HuH-7 (cell line): ENCODE measurements at places on chromosomes 5 and 9.

DNA sequence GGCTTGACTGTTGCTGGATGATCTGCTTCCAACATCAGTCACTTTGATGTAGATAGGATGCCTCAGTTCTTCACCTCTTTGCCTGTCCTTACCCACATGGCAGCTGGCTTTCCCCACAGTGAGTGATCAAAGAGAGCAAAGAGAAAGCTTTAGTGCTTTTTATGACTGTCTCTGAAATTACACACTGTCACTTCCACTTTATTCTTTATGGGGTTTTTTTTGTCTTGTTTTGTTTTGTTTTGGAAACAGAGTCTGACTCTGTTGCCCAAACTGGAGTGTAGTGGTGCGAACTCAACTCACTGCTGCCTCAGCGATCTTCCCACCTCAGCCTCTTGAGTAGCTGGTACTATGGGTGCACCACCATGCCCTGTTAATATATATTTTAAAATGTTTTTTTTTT lies 32.4 kb upstream of the C5orf24 start:
- DNase-seq = no peak

DNA sequence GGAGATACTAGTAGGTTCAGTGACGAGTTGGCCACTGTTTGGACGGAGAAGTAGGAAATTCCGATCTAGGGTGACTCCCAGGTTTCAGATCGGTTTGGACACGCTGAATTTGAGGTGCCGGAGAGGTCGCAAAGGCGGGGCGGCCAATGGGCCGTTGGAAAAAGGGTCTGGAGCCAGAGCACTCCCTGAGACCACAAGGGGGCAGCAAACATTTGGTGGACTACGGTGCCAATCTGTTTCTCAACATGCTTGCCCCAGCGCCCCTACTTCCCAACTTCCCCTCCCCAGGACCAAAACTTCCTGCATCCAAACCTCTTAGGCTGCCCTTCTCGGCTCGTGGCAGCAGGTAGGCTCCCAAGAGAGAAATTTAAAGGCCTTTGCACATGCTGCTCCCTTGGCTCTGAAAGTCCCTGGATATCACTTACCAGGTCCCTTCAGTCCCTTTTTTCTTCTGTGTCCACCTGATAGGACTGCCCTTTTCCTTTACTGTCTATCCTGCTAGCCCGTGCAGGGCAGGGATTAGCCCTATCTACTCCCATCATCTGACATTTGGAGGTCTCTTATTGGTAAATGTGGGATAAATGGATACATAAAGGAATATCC lies 992 bp upstream of the RPP25L start:
- peak; percentile 67 for DNase-seq

DNA sequence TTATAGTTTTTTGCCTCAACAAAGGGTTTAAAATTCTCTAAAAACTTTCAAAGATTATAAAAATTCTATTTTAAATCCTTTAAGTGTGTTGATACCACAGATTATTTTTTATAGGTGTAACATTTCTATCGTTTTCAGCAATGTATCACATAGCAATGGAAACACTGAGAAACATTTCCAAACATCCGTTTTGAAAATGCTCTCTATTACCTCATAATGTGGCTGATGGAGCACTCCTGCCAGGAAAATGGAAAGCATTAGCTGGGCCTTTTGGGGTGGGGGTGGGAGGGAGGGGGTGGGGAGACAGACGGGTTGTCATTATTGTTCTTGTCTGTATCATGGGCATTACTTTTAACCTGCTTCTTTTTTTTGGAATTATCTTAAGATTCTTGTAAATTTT lies 516.5 kb downstream of the ACTL7B start:
- no peak for DNase-seq

- no peak for DNase-seq
Measured at GRCh38 chr5:156826150-156826549, 23.9 kb upstream of the PPP1R2B start.

- no peak for DNase-seq
Measured at GRCh38 chr5:60810438-60811085, 33.5 kb downstream of the ELOVL7 start.

GRCh38 chr9:3181049-3181953 lies 337.4 kb upstream of the PUM3 start:
- peak; percentile 63 for DNase-seq

DNA sequence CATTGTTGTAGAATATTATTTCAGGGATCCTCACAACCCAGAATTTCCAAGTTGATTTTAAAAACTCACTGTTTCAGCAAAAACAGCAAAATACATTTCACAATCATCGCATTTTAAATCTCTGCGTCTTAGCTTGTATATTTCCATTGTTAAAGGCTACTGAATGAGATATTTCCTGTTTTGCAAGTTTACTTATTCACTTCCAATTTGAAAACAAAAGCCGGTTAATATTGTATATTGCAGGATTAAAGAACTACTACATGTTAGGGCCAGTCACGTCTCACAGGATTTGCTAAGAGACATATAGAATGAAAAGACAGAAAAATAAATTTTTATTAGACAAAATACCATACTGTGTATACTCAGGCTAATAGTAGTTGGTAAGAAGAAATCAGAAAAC lies 395.9 kb upstream of the CDH9 start:
- DNase-seq = no peak

GRCh38 chr9:127500862-127501261 lies 49.6 kb downstream of the LRSAM1 start:
- no peak for DNase-seq

GRCh38 chr9:73583576-73583975 lies 431.9 kb downstream of the ANXA1 start:
- DNase-seq = no peak

- DNase-seq = no peak
Measured at GRCh38 chr5:156482818-156483217, 155.9 kb downstream of the SGCD start.

- no peak for DNase-seq
Measured at GRCh38 chr5:5298841-5299541, 123.5 kb upstream of the ICE1 start.

GRCh38 chr5:169151051-169151805 lies 149.7 kb downstream of the SLIT3 start:
- no peak for DNase-seq

- no peak for DNase-seq
Measured at GRCh38 chr5:122753500-122753899, 21.4 kb upstream of the SNX2 start.

DNA sequence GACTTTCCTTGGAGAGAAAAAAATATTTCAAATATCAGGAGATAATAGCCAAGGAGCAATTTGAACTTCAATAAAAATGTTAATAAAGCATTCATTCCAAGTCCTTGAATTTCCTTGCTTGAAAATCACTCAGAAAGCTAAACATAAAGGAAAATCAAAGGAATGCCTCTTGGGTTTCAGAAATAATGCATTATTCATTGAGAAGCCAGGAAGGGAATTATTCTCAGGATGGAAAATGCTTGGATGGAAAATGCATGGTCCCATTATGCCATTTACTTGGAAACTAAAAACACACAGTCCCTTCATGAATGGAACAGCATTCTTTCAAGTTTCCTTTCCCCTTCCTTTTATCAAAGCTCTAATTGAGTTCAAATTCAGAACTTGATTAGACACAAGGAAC lies 160.9 kb downstream of the LPAR1 start:
- DNase-seq = no peak

GRCh38 chr5:69129413-69129812 lies 35.6 kb downstream of the SLC30A5 start:
- DNase-seq = no peak

DNA sequence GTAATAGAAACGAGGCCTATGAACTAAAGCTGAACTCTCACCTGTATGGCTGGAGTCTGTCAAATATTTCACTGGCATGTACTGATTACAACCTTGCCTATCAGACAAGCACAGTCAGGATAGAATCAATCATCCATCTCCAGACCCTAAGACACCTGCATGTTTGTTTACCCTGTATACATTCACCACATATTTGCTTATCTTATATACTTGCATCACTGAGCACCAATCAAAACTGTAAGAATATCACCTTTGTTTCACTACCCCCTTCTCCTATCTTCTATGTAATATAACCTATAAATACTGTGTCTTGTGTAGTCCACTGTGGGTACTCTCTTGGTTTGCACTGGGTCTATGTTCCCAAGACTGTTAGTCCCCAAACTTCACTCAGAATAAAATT lies 1085.7 kb downstream of the TAF11L14 start:
- no peak for DNase-seq

GRCh38 chr5:146005264-146005663 lies 68.9 kb downstream of the SH3RF2 start:
- no peak for DNase-seq

GRCh38 chr5:142048272-142048671 lies 35.4 kb upstream of the GNPDA1 start:
- DNase-seq = no peak

GRCh38 chr5:72046106-72046505 lies 61.2 kb upstream of the MAP1B start:
- DNase-seq = no peak

DNA sequence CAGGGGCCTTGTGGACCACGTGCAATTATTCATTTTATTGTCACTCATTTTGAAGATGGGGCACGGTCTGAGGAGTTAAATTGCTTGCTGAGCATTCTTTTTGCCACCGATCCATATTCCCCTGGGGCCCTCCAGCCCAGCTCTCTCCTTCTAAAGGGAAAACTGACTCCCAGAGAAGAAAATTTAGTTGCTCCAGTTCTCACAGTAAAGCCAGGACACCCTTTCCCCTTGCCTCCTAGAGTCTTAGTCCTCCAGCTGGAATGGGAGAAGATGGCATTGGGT lies 1.0 kb upstream of the PANK3 start:
- DNase-seq = no peak

GRCh38 chr9:134378901-134379338 lies 52.7 kb downstream of the RXRA start:
- no peak for DNase-seq

DNA sequence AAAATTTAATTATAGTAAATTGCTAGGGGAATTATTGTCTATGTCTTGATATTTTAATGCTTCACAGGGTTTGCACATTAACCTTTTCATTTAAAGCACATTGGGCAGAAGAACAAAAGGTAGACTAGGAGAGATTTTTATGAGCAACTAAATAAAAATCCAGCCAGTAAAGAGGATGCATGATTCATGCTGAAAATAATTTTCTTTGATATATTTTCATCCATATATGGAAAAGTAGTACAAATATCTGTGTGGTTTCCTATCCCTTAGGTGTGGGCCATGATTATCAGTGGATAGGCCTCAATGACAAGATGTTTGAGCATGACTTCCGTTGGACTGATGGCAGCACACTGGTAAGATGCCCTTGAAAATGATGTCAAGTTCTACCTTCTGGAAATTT lies 83.1 kb downstream of the VCAN start:
- no peak for DNase-seq

GRCh38 chr5:177471610-177472356 lies 1.7 kb downstream of the DBN1 start:
- DNase-seq = no peak

GRCh38 chr5:17411436-17412402 lies 86.3 kb upstream of the TAF11L2 start:
- DNase-seq = no peak

- no peak for DNase-seq
Measured at GRCh38 chr5:178241688-178242231, 9.2 kb upstream of the PHYKPL start.

- DNase-seq = no peak
Measured at GRCh38 chr5:54553659-54554207, 36.2 kb downstream of the SNX18 start.

DNA sequence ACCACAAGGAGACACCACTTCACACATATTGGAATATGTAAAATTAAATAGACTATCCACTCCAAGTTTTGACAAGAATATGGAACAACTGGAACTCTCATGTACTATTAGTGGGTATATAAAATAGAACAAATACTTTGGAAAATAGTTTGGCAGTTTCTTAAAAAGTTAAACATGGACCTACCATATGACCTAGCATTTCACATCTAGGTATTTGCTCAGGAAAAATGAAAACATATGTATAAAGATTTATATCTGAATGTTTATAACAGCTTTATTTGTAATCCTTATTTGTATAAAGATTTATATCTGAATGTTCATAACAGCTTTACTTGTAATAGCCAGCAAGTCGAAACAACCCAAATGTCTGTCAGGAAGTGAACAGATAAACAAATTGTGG lies 49.2 kb downstream of the ERP44 start:
- DNase-seq = no peak

DNA sequence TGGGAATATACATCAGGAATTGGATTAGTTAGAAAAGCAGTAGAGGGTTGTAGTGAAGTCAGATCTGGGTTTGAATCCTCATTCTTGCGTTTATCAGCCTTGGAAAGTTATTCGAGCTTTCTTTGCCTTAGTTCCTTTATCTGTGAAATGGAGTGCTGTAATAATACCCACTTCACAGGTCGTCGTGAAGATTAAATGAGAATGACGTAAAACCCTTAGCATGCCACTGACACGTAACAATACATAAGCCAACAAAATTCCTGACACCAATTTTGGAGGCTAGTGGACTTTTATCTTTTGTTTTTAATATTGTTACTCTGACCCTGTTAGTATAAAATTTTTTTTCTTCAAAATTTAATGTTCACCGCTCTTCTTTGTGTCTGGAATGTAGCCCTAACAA lies 3.4 kb downstream of the SKP2 start:
- DNase-seq = no peak

GRCh38 chr5:138975098-138975847 lies 100.1 kb upstream of the LRRTM2 start:
- no peak for DNase-seq

GRCh38 chr5:110651507-110651906 lies 75.0 kb downstream of the TMEM232 start:
- no peak for DNase-seq

GRCh38 chr9:84953797-84954705 lies 284.5 kb downstream of the NTRK2 start:
- DNase-seq = peak; percentile 68

DNA sequence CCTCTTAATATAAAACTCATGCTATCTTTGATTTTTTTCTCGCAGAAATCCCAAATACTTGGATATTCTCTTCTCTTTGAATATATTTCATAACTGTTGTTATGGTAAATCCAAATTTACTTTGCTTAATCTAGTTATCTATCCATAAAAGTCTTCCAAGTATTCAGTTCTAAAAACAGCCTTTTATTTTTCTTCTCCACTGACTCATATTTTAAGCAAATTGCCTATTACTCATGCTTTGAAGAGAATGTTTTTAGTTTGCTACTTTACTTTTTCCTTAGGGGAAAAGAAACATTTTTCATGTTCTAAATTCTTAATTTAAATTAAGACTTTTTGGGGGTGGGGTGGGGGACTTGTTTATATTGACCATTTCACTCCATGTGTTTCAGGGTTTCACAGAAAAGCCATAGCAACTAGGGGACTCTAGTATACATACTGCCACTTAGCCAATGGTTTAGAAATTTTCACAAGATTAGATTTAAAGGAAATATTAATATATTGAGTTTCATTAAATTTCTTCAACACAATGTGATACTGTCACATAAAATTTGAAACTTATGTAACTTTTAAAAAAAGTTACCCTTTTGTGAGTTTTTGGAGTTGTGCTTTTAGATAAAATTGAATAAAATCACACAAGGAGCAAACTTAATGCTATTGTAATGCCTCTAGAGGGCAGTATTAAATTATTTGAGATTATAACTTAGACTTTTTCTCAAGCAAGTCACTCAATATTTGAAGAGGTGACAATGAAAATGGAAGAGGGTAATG lies 545.8 kb upstream of the ARRDC3 start:
- no peak for DNase-seq
